ENCODE measurements at places on chromosomes 16 and 17.
A peak's percentile ranks its signal among the peaks of the same experiment; 100 is the strongest.

DNA sequence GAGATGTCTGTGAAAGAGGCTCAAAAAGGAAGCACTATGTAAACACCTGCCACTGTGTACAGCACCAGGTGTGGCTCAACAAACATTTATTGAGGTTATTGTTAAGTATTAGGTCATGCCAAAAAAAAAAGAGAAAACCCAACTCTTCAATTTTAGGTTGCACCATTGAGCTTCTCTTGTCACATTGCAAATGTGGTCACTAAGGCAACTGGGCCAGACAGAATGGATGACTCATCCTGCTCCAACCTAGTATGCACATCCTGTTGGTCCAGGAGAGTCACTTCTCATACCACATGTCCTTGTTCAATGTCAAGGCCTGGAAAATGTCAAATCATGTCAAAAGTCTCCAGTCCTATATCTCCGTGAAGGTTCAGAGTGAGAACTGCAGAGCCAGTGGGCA is 25.0 kb downstream of the HOXB1 start:
- DNase-seq, result peak; percentile 78

- no peak for DNase-seq
Observed at GRCh38 chr16:10852286-10852685, 24.7 kb upstream of the CIITA start.

DNA sequence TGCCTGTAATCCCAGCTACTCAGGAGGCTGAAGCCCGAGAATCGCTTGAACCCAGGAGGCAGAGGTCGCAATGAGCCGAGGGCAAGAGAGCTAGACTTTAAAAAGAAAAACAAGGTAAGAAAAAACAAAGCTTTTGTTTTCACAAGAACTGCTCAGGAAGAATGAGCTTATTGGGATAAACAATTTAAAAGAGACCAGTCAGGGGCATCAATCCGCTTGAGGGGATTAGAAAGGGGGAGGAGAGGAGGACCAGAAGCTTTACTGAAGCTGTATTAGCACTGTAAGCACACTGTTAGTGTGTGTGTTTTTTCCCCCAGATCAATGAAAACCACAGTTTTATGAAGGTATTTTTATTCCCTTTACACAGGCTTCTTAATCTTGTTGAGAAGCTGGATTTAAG is 8.8 kb downstream of the TMEM170A start:
- DNase-seq, result no peak

DNA sequence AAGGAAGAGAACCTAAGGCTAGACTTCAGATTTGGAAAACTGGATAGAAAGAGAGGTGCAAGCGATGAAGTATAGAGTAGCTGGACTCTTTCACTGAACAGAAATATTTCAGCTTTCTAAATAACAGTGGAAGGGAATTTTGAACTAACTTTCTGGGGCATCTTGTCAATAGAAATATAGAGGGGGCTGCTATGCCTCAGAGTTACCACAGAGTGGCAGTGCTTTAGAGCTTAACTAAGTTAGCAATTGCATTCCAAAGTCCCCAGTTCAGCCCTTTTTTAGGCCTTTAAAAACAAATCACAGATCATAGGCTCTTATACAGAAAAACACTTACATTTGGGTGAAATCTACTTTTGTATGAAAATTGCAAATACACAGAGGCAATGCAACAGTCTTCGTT is 154.2 kb upstream of the CDH8 start:
- DNase-seq, result no peak

DNA sequence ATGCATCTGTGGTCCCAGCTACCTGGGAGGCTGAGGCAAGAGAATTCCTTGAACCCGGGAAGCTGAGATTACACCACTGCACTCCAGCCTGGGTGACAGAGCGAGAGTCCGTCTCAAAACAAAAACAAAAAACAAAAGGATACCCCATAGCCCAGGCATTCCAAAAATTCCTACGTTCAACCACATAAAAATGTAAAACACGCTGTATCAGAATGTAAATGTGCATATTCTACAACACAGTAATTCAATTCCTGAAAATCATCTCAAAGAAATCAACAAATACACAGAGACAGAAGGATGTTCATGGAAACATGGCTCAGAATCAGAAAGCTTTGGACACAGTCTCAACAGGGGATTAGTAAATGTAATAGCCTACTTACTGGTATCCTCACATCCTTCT is 33.0 kb downstream of the COG7 start:
- no peak for DNase-seq

- DNase-seq, result no peak
Observed at GRCh38 chr17:40071313-40072039, 8.7 kb downstream of the THRA start.

GRCh38 chr16:71882505-71883167 is 1.3 kb downstream of the ZNF821 start:
- DNase-seq, result no peak

DNA sequence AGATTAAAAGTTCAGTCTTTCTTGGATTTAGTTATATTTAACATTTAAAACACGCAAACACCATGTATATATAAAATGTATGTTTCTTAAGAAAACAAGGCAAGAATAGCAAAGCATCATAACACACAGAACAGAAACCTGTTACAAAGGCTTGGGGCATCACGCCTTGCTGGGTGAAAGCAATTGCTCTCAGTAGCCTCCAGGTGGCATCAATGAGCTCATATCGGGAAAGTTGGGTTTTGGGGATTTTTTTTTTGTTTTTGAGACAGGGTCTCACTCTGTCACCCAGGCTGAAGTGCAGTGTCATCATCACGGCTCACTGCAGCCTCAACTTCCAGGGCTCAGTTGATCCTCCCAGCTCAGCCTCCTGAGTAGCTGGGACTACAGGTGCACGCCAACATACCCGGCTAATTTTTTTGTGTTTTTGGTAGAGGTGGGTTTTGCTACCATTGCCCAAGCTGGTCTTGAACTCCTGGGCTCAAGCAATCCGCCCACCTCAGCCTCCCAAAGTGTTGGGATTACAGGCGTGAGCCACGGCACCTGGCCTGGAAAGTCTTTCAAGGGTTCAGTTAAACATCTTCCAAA is 56.9 kb downstream of the CYB5D2 start:
- DNase-seq, result no peak

All from DMS79 (cell line).